ENCODE measurements at places on chromosomes 5 and 9. TPM values are rescaled to one million over a fixed set of nuclear protein-coding genes. Genes with fewer than 3 reads are reported as not detected.

- no peak for DNase-seq
- no peak overlapping the region for H3K27ac ChIP-seq
- no peaks in the 10 kb centered on the region for H3K36me3 ChIP-seq
Measured at GRCh38 chr5:159393854-159394274, 63.6 kb upstream of the IL12B start.

- no peak for DNase-seq
- H3K36me3 ChIP-seq, result peaks cover 2% of the 10 kb centered on the region
- H3K4me3 ChIP-seq, result no peak overlapping the region
- no peaks in the 10 kb centered on the region for H3K4me1 ChIP-seq
- no peak overlapping the region for H3K27ac ChIP-seq
Measured at GRCh38 chr5:109350537-109351270, 59.1 kb downstream of the PJA2 start.

- no peak for DNase-seq
- no peaks in the 10 kb centered on the region for H3K36me3 ChIP-seq
- no peak overlapping the region for H3K4me3 ChIP-seq
- H3K27me3 ChIP-seq, result no peaks in the 10 kb centered on the region
- H3K27ac ChIP-seq, result no peak overlapping the region
Measured at GRCh38 chr9:297104-297972, 82.7 kb downstream of the DOCK8 start.

GRCh38 chr5:13045897-13046551 lies 898.5 kb downstream of the DNAH5 start:
- H3K4me1 ChIP-seq, result no peaks in the 10 kb centered on the region
- DNase-seq, result no peak
- H3K4me3 ChIP-seq, result no peak overlapping the region
- no peak overlapping the region for H3K27ac ChIP-seq

The GABRG2 gene
- not detected for total RNA-seq

DNA sequence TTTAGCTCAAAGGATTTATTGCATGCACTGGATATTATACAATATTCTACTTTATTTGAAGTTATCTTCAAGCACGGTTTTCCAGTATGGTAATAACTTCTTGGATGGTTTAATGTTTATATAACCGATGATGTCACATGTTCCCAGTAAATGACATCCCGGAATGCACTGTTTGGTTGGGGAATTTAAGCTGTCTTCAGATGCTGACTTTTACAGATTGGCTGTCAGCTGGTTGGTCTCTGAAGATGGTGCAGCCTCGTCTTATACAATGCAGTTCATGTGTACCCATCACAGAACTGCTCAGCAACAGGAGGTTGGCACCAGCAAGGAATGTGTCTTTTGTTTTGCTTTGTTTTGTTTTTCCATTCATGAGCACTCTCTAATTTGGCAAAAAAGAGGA lies 143.8 kb downstream of the PRKACG start:
- H3K4me1 ChIP-seq, result no peaks in the 10 kb centered on the region
- H3K4me3 ChIP-seq, result no peak overlapping the region
- no peak overlapping the region for H3K27ac ChIP-seq
- no peaks in the 10 kb centered on the region for H3K27me3 ChIP-seq
- H3K36me3 ChIP-seq, result no peaks in the 10 kb centered on the region

GRCh38 chr5:58056546-58056945 lies 403.3 kb downstream of the PLK2 start:
- no peak overlapping the region for H3K4me3 ChIP-seq
- H3K4me1 ChIP-seq, result peaks cover 4% of the 10 kb centered on the region
- no peak for DNase-seq
- no peak overlapping the region for H3K27ac ChIP-seq
- no peaks in the 10 kb centered on the region for H3K27me3 ChIP-seq

DNA sequence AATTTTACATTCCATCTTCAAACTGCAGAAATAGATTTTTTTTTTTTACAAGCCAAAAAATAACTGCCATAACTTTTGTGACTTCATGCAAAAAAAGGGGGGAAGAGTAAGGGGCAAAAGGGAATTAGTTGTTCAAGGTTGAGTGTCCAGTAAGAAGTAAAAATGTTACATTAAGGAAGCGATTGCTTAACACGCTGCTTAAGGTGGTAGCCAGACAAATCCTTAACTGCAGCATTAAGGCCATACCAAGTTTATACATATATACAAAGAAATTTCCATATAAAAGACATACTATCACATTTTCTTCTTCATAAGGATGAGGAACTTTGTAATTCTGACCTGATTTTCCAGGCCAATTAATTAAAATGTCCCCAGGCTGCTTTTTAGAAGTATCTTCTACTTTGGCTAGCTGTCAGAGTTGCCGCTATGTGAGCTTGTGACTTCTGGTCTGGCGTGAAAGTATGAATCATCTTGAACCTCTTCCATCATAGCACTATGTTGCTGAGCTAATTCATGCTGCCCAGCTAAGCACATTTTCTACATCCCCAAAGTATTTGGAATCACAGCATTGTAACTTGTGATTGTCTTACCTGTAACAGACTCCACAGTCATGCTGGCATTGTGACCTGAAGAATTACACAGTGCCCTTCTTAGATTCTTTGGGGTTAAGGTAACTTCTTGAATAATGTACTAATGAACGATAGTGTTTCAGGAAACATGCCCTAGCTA lies 40.0 kb downstream of the G3BP1 start:
- H3K27me3 ChIP-seq, result no peaks in the 10 kb centered on the region
- H3K4me1 ChIP-seq, result no peaks in the 10 kb centered on the region
- no peak overlapping the region for H3K27ac ChIP-seq
- no peak for DNase-seq
- H3K36me3 ChIP-seq, result peaks cover 45% of the 10 kb centered on the region
